ENCODE measurements at places on chromosomes 12 and 14. TPM values are rescaled to one million over a fixed set of nuclear protein-coding genes. Genes with fewer than 3 reads are reported as not detected.

DNA sequence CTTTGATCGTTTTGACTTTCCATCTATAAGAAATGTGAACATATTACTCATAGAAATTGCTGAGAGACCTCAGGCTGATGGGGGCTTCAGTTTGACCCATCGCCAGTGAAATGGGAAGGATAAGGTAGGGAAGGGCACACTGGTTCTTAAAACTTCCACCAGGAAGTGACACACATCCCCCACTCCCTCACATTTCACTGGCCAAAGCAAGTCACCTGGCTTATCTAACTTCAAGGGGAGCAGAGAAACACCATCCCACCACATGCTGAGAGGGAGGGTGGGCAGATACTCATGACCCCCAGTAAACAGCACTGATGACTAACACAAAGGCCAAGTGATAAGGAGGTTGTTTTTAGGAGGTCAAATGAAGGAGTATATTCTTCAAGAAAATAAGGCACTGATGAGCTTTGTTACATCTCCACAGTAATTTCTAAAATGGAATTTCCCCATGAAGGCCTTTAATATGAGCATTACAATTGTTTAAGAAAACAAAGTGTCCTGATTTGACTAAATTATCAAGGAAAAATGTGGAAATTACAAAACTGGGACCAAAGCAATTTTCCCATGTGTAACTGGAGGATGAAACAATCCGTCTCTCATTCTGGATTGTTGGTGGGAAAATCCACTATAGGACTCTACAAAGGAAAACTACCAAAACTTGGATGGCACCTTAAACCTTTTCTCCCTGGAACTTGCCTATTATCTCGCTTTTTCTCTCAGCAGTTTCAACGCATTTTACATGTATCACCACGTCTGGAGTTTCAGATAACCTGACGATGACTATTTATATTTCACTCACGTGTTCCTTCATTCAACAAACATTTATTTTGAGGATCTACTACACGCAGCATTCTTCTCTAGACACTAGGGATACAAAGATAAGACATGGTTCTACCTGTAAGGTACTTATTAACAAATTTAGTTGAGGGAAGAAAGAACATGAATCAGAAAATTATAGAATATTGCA lies 91.8 kb upstream of the EEA1 start:
- H3K4me3 ChIP-seq = no peak overlapping the region
- no peak overlapping the region for H3K27ac ChIP-seq
- no peaks in the 10 kb centered on the region for H3K27me3 ChIP-seq
- DNase-seq = no peak

DNA sequence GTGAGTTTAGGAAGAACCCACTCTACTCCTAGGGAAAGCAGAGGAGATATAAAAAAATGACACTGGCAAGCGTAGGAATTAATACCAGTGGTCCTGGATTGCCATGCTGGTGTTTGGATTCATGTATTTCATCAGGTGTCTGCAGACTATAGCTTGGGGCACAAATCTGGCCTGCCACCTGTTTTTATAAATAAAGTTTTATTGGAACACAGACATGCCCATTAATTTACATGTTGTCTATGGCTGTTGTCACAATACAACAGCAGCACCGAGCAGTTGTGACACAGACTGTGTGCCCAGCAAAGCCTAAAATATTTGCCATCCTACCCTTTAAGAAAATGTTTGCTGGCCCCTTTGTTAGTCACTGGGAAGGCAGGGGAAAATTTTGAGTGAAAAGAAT lies 553.2 kb downstream of the VRK1 start:
- H3K4me1 ChIP-seq = peaks cover 8% of the 10 kb centered on the region
- H3K36me3 ChIP-seq = no peaks in the 10 kb centered on the region
- DNase-seq = no peak
- no peak overlapping the region for H3K4me3 ChIP-seq

DNA sequence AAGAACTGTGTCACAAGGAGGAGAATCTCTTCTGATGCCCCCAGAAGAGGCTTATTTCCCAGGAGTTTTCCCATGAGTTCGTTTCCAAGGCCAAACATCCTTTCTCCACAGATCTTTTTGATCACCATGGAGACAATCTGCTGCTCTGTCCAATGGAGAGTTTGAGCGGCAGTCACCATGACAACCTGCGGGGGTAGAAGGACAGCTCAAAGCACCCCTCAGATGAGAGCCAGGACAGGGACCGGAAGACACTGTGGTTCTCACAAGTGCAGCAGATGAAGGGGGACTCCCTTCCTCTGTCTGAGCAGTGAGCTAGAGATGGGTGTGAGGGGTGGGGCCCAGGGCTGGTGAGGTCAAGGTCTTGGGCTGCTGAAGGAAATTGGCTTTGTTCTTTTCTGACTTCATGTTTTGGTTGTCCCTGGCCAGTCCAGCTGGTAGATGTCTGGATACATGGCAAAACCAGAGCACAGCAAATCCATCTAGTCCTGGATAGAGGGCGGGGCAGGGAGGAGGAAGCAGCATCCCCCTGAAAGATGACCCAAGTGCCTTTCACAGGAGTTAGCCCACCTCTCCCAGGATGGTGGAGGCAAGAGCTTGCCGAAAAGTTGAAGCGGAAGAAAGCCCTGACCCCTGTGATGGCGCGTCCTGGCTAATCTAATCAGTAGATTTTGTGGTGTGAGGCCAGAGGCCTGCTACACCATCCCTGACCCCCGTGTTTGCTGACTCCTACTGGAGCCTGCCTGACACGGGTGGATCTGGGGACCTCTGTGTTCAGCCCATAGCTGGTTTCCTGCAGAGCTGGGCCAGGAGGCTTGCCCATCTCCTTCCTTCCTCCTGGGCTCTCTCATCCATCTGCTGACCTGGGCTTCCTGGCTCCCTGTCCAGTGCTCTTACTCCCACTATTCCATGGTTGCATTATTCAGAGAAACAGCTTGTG lies 24.4 kb downstream of the DHRS2 start:
- H3K4me1 ChIP-seq = no peaks in the 10 kb centered on the region
- H3K27ac ChIP-seq = no peak overlapping the region
- H3K27me3 ChIP-seq = peaks cover 2% of the 10 kb centered on the region
- DNase-seq = peak; percentile 13
- no peak overlapping the region for H3K4me3 ChIP-seq

ANKRD33 gene
- not detected for total RNA-seq
